ENCODE measurements at places on chromosomes 12 and 14.
A peak's percentile ranks its signal among the peaks of the same experiment; 100 is the strongest.

GRCh38 chr14:21825149-21825743 is 151.6 kb upstream of the OR4E1 start:
- no peak for DNase-seq

GRCh38 chr12:113867258-113867657 is 98.9 kb downstream of the RBM19 start:
- DNase-seq: no peak

DNA sequence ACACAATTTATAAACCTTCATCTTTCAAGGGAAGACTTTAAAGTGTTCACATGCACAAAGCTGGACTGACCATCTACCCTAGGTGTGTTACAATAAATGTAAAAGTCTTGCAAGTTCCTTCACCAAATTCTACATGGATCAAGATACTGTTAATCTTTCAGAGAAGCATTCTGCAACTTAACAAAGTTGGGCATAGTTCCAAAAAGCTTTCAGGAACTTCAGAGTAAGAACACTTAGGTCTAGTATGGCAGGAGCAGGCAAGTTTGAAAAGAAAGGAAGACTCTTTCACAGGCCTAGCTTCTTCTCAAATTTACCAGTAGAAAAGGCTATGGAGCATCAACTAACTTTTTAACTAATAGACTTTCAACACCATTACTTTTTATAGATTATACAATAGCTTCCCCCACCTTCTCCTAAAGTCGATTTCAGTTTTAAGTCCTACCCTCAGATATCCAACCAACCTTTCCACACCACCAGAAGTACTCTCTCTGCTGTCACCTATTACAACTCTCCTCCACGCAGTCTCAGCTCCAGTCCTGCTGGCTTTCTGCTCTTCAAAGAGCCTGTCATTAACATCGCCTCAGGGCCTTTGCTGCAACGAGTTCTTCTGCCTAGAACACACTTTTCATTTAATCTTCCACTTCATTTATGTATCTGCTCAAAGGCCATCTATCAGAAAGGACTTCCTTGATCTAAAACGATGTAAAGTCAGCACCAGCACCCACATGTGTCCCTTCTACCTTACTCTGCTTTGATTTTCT is 333.9 kb downstream of the CEP128 start:
- no peak for DNase-seq

DNA sequence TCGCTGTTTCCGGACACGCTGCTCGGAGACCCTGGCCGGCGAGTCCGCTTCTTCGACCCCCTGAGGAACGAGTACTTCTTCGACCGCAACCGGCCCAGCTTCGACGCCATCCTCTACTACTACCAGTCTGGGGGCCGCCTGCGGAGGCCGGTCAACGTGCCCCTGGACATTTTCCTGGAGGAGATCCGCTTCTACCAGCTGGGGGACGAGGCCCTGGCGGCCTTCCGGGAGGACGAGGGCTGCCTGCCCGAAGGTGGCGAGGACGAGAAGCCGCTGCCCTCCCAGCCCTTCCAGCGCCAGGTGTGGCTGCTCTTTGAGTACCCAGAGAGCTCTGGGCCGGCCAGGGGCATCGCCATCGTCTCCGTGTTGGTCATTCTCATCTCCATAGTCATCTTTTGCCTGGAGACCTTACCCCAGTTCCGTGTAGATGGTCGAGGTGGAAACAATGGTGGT is 90.0 kb downstream of the GALNT8 start:
- DNase-seq: no peak

GRCh38 chr12:778615-779014 is 26.2 kb downstream of the WNK1 start:
- no peak for DNase-seq

GRCh38 chr14:68873376-68873775 is 80.5 kb upstream of the ZFP36L1 start:
- no peak for DNase-seq

GRCh38 chr12:106193394-106194215 is 54.2 kb downstream of the CKAP4 start:
- DNase-seq: no peak

DNA sequence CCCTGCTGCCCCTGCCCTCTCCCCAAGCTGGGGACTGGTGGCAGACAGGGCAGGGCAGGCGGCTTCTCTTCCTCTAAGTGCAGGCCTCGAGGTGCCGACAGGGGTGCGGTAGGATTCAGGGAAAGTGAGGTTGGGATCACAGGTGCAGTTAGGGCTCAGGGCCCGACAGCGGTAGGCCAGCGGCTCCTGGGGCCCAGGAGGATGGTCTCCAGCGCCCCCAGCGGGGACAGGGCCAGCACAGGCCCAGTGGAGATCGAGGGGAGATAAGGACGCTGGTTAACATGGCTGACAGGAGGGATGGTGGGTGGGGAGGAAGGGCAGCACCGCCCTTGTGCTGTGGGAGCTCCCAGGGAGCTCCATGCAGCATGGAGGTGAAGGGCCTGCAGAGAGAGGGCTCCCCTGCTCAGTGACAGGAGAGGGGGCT is 935 bp upstream of the CRIP1 start:
- DNase-seq: no peak

DNA sequence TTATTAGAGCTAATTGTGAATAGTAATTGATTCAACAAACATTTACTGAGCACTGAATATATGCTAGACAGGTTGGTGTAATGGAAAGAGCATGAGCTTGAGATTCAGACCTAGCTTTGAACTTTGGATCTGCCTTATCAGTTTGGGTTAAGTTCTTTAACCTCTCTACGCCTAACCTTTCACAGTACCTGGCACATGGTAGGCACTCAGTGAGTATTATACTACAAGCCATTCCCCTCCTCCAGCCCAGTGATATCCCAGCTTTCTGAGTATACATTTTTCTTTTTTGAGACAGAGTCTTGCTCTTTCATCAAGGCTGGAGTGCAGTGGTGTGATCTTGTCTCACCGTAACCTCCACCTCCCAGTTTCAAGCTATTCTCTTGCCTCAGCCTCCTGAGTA is 32.0 kb downstream of the FAM177A1 start:
- no peak for DNase-seq

GRCh38 chr14:37118673-37119366 is 53.6 kb downstream of the SLC25A21 start:
- DNase-seq: no peak

- no peak for DNase-seq
Observed at GRCh38 chr12:75439930-75440329, 40.6 kb upstream of the GLIPR1 start.

DNA sequence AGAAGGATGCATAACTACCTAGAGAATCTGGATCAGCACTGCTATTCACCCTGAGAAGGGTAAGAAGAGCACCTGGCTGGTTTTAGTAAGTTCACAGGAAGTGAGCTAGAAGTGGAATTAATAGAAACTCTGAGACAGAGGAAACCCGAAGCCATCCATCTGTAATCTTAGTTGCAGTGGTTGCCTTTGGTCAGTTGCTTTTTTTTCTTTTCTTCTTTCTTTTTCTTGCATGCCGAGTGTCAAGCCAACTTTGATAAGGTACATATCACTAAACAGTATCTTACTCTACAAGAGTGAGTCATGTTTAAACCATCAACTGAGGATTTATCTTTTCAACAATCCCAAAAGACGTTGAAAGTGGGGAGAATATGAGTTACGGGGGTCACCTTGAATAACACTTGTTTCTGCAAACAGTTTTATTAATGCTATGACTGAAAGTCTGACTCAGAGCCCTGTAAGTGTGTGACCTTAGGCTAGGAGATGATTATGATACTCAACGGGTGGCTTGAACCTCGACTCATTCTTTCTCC is 26.7 kb downstream of the C12orf75 start:
- no peak for DNase-seq

DNA sequence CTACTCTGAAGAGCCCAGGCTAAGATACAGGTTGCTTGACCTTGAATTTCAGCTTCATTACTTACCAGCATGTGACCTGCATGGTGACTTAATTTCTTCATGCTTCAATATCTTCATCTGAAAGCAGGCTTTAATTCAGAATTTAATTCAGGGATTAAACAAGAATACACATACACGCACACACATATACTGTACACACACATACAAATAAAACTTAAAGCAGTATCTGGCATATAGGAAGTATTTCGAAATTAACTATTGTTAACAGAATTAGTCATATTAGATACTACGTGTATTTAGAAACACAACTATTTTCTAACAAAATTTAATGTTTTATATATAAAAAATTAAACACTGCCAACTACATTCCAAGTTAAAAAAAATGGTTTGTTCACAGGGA is 640.3 kb downstream of the SLC6A15 start:
- DNase-seq: no peak

DNA sequence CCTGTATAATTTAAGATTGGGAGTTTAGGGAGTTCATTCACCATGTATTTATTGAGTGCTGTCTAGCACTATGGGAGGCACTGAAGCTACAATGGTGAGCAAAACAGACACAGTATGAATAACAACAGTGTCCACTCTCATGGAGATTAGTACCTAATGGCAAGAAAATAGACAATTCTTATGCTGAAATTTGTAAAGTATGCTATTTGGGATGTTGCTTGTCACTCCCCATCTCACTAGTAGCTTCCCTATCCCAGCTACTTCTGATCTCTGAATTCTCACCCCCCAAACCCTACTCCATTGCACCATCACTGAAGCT is 4.0 kb downstream of the GDF11 start:
- no peak for DNase-seq

GRCh38 chr12:25652371-25652770 is 99.3 kb upstream of the LMNTD1 start:
- no peak for DNase-seq

DNA sequence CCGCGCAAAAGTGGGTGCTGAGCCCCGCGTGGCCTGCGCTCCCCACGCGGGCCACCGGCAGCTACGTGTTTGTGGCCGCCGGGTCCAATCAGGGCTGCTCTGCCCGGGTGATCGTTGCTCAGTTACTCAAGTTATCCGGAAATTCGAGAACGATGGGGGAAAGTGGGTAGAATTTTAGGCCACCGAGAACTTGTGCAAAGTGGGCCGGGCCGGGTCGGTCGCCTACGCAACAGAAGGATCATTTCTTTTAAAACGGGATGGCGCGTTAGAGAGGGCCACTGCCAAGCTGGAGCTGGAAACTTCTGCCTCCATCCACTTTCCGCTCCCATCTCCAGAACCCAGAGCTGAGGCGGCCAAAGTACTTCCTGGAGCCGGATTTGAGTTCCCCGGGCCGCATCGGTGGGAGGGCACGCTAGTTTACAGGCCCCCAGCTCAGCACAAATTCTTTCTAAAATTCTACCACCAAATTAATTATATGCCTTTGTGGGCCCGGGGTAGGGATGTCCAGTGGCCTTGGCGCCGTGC is 3.5 kb downstream of the RFX4 start:
- DNase-seq: no peak

DNA sequence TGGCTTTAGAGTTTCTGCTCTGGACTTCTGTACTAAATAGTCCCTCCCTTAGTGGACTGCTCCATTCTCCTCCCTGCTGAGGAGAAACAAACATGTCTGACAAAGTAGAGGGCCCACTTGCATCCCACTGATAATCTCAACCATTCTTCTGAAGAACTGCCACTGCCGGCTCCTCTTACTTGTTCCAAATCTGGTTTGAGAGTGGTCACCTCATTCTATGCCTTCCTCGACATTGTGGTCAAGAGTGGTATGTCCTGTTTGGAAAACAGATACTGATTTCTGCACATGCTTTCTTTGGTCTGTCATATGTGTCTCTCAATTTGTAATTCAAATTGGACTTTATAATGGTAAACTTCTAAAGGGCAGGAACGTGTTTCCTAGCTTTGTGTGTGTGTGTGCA is 36.3 kb upstream of the PLEKHA5 start:
- DNase-seq: no peak

- DNase-seq: no peak
Observed at GRCh38 chr14:36585100-36585499, 2.7 kb upstream of the NKX2-8 start.

- no peak for DNase-seq
Observed at GRCh38 chr12:6765634-6766581, at the start of gene PTMS. Gene PTMS, plus strand, starts transcription at chr12:6766363. Its CDS starts 343 bp downstream, at chr12:6766706.

GRCh38 chr14:67370830-67371229 is 10.7 kb downstream of the EIF2S1 start:
- DNase-seq: no peak

- no peak for DNase-seq
Observed at GRCh38 chr12:81617915-81618314, 141.2 kb downstream of the PPFIA2 start.

- no peak for DNase-seq
Observed at GRCh38 chr12:236445-236844, 22.5 kb upstream of the SLC6A12 start.

- no peak for DNase-seq
Observed at GRCh38 chr14:69387311-69387710, 10.8 kb downstream of the ERH start.

- DNase-seq: no peak
Observed at GRCh38 chr12:38465020-38465419, 148.4 kb downstream of the ALG10B start.

GRCh38 chr14:92247947-92248346 is 75.0 kb upstream of the SLC24A4 start:
- DNase-seq: no peak

DNA sequence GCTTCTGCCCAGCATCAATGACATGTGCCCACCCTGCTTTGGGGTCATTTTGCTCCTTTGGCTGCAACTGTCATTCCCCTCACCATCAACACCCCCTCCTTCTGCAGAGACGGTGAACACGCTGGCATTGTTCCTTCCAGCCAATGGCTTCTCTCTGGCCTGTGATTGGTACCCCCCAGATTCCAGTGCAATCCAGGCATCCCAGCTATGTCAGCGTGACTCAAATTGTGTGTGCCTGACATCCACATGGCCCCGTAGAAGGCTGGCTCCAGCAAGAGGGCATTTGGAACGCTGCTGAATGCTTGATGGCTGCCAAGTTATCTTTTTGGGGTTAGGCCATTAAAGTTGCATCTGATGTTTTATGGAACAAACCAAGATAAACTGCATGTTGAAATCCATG is 21.0 kb upstream of the CCND2 start:
- DNase-seq: no peak

GRCh38 chr12:126389220-126389841 is 1324.1 kb downstream of the AACS start:
- DNase-seq: no peak

DNA sequence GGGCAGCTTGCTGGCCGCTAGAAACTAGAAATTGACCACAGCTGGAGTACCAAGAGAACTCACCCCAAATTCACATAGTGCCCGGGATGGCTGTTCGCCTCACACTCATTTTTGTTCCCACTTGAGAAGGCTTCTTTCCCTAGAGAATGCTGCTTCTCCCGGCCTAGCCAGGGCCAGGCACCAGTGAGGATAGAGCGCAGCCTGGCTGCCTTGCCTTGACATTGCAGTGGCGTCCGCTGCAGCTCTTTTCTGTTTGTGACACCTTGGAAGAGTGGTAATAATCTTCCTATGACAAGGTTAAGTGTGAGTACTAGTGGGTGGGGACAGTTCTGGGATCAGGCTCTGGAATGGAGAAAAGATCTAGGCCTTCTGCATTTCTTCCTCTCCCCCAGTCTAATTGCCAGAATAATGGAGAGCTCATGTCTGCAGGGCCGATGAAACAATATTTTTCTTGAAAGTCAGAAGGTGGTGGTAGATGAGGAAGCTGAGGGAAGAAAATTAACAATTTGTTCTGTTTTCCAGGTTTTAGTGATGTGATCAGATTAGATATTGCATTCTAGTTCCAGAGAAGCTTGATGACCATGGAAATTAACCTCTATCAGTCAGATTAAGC is 3.7 kb downstream of the TMEM253 start:
- peak; percentile 51 for DNase-seq

Measured in T-cell (primary cell).